ENCODE measurements at places on chromosomes 11 and 22. TPM values are rescaled to one million over a fixed set of nuclear protein-coding genes. Genes with fewer than 3 reads are reported as not detected.

DNA sequence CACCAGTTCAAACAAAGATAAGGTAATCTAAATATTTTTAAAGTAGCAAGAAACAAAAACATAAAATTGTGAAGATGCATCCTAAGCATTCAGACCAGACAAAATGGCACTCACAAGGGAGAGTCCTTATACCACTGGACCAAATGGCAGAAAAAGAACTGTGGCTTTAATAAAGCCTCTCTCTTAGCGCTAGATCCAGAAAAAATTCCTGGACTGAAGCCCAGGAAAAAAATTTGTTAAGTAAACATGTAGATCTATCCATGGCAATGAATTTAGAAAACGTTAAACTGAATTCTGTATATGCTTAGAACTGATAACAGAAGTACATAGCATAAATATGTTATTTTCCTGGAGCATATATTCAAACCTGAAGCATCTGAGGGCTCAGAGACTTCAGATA lies 11.8 kb upstream of the CD59 start:
- DNase-seq: no peak

- DNase-seq: no peak
Observed at GRCh38 chr11:12508151-12508751, 130.9 kb downstream of the PARVA start.

GRCh38 chr11:65440831-65441499 lies 18.4 kb downstream of the NEAT1 start:
- DNase-seq: peak; percentile 29

DNA sequence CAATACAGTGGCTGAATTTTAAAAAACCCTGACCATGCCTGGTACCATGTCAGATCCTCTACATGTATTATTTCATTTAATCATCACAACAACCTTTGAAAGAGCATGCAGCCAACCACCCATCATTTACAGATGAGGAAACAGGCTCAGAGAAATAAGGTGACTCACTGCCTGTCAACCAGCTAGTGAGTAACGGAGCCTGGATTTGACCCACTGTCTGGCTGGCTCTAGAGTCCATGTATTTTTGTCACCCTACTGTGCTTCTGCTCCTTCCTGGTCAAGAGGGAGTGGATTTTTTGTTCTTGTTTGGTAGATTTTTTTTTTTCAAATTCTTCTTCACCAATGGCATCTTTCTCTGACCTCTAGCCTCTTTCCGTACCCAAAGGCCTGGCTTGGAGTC lies 77.4 kb downstream of the CWC15 start:
- no peak for DNase-seq

- no peak for DNase-seq
Observed at GRCh38 chr11:76786441-76787014, 3.4 kb downstream of the TSKU start.

DNA sequence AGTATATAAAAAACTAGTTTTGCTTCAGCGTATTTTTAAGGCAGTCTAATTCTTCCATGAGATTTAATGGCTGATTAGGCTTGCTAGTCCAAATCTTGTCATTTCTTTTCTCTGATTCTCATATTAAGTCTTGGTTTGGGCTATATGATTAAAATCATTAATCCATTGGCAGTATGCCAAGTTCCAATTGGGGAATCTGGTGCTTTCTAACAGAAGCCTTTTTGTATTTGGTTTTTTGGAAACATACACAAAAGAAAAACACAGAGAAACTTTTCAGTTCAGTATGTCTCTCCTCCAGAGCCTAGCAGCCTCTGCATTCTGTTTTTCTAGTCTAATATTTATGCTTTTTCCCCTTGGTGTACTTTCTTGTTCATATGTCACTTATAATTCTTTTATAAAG lies 37.9 kb downstream of the SWAP70 start:
- DNase-seq: no peak

DNA sequence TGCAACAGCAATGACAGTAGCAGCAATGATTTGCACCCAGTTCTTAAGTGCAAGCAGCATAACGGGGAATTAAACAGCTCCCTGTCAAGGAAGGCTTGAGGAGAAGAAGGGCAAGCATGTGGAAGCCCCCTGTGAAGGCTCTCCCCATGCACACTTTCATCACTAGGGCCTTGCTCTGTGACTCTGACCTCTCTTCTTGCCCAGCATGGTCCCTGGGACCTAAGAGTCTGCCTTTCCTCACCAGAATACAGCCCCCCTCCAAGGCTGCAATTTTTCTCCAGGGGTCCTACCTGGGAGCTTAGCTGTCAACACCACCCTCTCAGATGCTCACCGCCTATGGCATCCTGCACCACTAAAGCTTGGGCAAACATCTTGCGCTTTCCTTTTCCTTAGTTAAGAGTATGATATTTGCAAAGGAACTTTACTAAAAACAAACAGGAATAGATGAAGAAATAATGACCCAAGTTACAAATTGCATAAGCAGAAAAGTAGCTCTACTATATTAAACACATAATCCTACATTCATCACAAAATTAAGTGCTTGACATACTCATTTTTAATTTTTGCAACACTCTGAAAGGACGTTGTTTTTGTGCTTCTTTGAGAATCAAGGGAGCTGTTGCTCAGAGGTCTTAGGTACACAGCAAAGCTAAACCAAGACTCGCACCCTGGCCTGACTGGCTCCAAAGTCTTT lies 187.6 kb downstream of the ADAMTS15 start:
- no peak for DNase-seq

Gene TMEM86A
- total RNA-seq: 2.6 TPM

Gene PANX3
- total RNA-seq: not detected

GRCh38 chr11:84890676-84891075 lies 736.5 kb downstream of the DLG2 start:
- no peak for DNase-seq

GRCh38 chr11:33315822-33316221 lies 58.6 kb downstream of the HIPK3 start:
- DNase-seq: no peak

DNA sequence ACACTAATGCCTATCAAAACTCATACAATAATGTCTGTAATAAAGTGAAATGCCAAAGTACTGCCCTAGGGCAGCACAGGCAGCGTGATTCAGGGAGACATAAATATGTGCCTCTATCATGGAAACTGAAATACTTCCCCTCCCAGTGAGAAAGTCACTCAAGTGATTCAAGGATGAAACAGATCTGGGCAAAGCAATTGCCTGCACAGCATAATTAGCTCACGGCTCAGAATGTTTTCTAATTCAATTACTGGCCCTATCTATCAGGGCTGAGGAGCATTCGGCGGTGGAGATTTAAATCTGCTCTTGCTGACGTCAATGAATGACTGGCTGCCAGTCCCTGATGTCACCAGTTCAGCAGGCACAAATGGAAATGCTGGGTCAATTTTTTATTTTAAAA lies 27.7 kb upstream of the PPP2R1B start:
- no peak for DNase-seq

DNA sequence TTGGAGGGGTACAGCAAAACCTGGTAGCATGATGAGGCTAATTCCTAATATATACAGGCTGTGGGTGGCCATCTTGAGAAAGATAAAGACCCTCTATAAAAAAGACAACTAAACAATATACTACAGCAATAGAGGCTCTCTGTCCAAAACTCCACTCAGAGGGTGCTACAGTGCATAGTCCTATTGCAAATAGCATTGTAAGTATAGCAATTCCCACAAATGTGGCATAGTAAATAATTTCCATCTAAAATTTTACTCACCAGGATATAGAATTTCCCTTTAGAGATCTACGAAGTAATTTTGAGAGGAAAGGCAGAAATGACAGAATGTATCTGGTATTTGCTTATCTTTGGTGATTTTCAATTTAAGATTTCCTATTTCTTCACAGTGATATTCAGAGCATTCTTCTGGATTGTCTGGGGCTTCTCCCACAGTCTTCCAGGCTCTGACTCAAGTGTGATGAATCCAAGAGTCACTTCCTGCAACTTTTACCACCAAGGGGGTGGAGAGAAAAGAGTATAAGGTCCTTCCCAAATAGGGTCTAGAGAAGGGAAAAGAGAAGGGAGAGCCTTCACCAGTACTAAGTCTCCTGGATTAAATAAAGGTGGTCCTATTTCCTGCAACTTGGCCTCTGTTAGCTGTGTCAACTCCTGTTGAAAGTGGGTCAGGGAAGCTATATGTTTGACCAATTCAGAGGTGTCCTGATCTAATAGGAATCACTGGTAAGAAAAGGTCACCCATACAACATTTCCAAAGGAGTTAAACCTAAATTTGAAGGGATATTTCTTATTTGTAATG lies 1054.7 kb upstream of the CNTN5 start:
- no peak for DNase-seq

Gene CNTN5
- total RNA-seq: not detected

DNA sequence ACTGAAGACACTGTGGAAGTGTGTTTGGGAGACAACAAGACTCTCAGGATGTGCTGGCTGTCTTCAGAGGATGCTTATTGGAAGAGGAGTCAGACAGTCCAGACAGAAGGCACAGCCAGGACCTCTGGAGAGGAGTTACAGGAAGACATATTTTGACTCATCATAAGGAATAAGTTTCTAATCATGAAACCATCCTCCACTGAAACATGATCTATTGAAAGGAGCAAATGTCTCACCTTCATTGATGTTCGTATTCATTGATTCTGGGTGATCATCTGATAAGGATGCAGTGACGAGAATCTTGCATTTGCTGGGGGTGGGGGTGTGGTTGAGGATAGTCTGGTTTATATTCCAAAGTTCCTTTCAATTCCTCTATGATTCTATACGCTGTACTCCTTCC lies 2.5 kb upstream of the CXCR5 start:
- DNase-seq: no peak

DNA sequence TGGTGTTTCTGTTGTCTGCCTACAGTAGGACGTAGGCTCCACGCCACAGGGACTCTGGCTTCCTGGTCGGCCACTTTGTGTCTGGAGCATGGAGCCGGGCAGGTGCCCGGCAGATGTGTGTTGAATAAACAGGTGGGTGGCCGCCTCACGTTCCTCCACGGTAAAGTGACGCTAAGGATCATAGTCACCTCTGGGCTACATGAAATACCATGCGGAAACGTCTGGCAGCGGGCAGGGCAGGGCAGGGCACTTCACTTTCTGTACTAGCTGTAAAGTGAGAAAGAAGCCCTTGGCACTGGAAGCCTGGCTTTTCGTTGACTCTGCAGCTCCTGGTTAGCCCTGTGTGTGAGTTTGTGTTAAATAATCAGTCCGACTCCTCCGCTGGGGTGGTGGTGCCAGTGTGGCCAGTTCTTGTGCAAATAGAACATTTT lies 52.4 kb downstream of the MCM5 start:
- no peak for DNase-seq

Gene GDPD4
- not detected for total RNA-seq

GRCh38 chr11:34799848-34800247 lies 116.3 kb downstream of the APIP start:
- DNase-seq: no peak

Gene ROBO3
- total RNA-seq: 5.1 TPM

Gene UBQLN3
- total RNA-seq: not detected

DNA sequence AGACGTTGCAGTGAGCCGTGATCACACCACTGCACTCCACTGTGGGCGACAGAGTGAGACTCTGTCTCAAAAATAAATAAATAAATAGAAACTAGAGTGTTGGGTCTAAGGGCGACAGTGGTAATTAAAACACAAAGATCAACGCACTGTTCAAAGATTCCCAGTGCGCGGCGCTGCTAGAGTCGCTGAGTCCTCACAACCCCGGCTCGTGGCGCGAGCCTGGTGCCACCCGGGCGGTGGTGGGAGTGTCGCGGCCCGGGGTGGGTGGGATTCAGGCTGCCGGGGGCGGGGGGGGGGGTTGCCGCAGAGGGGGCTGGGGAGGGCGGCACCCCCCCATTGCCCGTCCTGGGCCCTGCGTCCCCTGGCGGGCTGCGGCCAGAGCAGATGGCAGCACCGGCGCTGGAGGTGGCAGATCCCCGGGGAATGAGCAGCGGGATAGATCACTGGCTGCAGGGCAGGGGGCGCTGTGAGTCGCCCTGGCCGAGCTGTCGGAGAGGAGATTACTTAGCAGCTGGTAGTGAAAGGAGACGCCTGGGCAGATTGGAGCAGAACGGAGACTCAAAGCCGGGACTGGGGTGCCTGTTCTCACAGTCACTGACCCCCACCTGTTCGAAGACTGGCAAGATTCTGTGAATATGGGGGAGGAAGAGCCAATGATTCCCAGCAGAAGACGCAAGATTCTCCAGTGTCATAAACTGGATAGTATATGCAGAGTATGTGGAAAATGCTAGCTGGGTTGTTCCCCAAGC lies 30.2 kb upstream of the APOBEC3A start:
- DNase-seq: peak; percentile 93

Gene KIRREL3
- 0.30 TPM for total RNA-seq

DNA sequence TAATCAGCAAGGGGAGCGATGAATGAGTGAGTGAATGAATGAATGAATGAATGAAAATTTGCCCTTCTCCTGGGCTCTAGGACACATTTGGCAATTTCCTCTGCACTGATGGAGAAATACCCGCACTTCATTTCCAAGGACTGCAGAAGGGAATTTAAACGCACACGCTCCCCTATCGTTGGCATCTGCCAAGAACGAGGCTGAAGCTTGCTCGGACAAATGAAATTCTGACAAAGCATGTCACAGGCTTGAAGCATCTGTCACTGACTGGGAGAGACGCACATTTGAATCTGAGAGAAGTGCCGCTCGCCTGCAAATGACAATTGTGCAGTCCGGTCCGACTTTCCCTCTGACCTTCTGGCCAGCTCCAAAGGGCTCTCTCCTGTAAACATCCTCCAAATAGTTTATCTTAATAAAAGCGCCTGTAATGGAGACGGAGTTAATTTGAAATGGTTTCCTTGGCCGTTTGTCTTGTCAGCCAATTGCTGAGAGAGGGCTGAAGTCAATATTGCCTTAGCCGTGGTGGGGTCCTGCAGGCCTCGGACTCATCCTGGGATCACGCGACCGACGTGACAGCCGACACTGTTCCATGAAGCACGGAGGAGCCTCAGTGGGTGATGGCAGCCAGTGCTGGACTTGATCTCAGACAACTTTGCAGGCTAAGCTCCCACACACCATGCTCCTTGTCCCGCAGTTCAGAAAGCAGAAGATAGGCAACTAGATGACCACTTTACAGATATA lies 260.7 kb downstream of the MN1 start:
- DNase-seq: no peak

DNA sequence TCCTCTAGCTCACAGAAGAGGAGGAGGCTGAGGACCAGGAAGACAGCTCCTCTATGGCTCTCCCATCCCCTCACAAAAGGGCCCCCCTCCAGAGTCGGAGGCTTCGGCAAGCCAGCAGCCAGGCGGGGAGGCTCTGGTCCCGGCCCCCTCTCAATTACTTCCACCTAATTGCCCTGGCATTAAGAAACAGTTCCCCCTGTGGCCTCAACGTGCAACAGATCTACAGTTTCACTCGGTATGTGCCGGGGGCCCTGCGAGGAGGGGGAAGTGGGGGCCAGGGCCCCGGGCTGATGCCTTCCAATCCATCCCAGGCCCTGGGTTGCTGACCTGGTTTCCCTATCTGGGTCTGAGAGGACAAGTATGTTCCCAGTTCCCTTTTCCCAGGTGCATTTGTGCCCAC lies 7.9 kb downstream of the FOXR1 start:
- DNase-seq: no peak

GRCh38 chr11:65064847-65065240 lies 6.5 kb upstream of the NAALADL1 start:
- DNase-seq: no peak

DNA sequence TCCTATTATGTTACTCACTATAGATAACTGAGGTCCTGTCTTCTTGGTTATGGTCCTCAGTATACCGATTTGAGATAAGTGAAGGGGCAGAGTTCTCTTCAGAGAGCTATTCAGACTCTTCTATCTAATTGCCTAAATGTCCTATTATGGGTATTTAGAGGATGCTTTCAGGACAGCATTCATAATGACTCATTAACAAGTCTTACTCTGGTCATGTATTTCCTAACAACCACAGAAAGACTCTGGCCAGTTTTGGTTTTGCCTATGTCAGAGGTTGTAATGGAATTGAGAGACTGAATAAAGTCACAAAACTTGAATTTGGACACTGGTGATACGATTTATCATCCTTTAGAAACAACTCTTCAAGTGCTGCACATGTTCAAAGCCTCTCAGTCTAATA lies 1233.0 kb downstream of the JRKL start:
- DNase-seq: no peak
